Ovary (tissue), 10 donors: ENCODE measurements at places on chromosomes 6 and 20. TPM values are rescaled to one million over a fixed set of nuclear protein-coding genes. Genes with fewer than 3 reads are reported as not detected.

DNA sequence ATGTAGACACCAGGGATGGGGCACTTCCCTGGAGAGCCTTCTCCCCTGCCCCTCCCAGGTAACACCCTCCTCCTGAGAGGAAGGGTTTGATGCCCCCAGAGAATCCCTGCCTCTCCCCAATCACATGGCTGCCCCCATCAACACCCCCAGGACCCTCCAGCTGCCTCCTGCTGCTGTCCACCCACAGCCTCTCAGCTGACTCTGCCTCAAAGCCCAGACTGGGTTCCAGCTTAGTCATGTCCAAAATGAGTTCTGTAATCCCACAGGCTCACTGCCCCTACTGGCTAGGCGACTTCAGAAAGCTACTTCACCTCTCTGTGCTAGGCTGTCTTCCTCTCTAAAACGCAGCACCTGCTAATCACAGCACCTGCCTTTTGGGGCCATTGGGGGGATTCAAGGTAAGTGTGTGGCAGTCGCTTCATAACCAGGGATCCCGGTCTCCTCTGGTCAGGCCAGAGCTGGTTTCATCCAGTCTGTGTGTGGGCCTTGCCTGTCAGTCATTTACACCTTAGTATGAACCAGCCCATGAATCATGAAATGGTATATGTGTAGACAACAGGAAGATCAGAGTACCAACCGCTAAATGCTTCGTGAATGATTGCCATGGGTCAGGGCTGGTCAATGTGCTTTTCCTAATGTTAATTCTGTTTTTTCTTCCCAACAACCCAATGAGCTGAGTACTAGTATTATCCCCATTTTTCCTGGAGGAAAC, 40.4 kb downstream of the TFEB start:
- no peak for DNase-seq
- no peak overlapping the region for H3K27ac ChIP-seq
- no peak overlapping the region for H3K4me3 ChIP-seq
- peaks cover 4% of the 10 kb centered on the region for H3K4me1 ChIP-seq

- no peaks in the 10 kb centered on the region for H3K4me1 ChIP-seq
- no peak overlapping the region for H3K4me3 ChIP-seq
- no peak for DNase-seq
- no peaks in the 10 kb centered on the region for H3K36me3 ChIP-seq
These were observed 44.6 kb upstream of the PXDC1 start for GRCh38 chr6:3795836-3796718.

DNA sequence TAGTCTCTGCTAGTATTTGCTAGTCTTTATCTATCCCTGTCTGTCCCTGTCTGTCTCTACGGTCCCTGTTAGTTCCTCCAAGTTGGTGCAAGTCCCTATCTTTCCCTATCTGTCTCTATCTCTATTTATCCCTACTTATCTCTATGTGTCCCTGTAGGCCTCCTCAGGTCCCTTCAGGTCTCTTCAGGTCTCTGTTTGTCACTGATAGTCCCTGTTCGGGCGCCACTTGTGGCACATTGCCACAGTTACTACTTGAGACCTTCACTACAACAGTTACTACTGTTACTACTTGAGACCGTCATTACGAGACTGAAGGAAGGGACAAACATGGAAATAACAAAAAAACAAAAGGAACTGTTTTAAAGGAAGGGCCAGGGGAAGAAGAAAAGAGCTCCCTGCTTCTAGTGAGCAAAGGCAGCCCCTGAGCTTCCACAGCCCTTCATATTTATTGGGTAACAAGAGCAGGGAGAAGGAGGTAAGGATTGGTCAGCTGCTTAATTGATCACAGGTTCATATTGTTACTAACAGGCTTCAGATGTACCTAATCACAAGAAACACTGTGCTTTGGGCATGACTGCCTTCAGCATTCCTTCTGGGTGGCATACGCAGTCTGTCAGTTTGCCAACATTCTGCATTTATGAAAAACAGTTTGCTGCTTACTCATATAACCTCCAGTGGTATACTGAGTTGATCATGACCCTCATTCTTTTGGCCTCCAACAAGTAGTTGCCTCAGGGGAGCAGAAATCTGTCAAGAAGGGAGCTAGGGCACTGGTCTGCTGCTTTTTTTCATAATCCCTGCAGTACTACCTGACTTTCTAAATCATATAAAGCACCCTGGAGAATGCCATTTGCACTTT, 8.4 kb downstream of the EPB41L2 start:
- H3K4me3 ChIP-seq: no peak overlapping the region
- H3K36me3 ChIP-seq: no peaks in the 10 kb centered on the region
- peaks cover 1% of the 10 kb centered on the region for H3K4me1 ChIP-seq
- no peaks in the 10 kb centered on the region for H3K27me3 ChIP-seq
- no peak overlapping the region for H3K27ac ChIP-seq
- DNase-seq: no peak

The PPP1R14C gene
- total RNA-seq: 0.12 TPM
